ENCODE measurements at places on chromosomes 11 and 22.

GRCh38 chr11:94112206-94112953, 16.3 kb upstream of the PANX1 start:
- no peak for DNase-seq

DNA sequence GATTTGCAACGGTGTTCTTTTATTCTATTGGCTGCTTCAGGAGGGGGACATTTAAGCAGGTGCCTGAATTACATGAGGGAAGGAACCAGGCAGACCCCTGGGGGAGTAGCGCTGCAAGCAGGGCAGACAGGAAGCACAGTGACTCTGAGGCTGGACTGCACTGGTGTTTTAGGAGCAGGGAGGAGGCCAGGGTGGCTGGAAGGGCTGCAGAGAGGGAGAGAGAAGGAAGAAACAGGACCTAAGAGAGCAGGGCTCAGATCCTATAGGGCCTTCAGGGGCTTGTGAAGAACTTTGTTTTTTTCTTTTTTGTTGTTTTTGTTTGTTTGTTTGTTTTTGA, 62.5 kb upstream of the SORL1-AS1 start:
- no peak for DNase-seq

GRCh38 chr11:1479678-1480118, 6.9 kb downstream of the MOB2 start:
- no peak for DNase-seq

- DNase-seq = no peak
Observed at GRCh38 chr22:46159777-46160176, 9.5 kb downstream of the PPARA start.

DNA sequence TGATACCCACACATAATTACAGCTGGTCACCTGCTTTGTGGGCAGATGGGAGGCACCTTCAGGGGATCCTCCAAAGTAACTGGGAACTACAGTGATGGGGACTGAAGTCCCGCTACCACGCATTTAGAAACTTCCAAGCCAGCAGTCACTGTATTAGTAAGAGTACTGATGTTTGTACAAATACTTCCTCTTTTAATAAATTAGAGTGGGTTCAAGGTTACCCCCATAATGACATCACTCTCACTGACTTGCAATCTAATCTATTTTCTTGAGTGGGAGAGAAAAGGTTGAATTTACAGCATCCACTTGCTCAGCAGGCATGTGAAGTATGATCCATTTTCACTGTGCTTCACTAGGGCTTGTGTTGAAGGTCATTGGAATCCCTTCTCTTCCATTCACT, 72.1 kb upstream of the TIMP3 start:
- DNase-seq = no peak

GRCh38 chr11:31337806-31338205, 31.7 kb downstream of the DCDC1 start:
- no peak for DNase-seq

- DNase-seq = no peak
Observed at GRCh38 chr11:971092-971690, 45.5 kb downstream of the AP2A2 start.

GRCh38 chr11:65776196-65776595, 4.6 kb downstream of the AP5B1 start:
- DNase-seq = no peak

GRCh38 chr22:48368975-48369525, 1458.6 kb downstream of the BRD1 start:
- no peak for DNase-seq

- DNase-seq = no peak
Observed at GRCh38 chr11:77089004-77089545, 13.6 kb upstream of the OMP start.

GRCh38 chr11:91308069-91308468, 916.5 kb upstream of the FAT3 start:
- DNase-seq = no peak

- DNase-seq = no peak
Observed at GRCh38 chr11:72758304-72758689, 6.1 kb upstream of the ARAP1 start.

- DNase-seq = no peak
Observed at GRCh38 chr22:40679964-40680818, 907 bp downstream of the MCHR1 start.

DNA sequence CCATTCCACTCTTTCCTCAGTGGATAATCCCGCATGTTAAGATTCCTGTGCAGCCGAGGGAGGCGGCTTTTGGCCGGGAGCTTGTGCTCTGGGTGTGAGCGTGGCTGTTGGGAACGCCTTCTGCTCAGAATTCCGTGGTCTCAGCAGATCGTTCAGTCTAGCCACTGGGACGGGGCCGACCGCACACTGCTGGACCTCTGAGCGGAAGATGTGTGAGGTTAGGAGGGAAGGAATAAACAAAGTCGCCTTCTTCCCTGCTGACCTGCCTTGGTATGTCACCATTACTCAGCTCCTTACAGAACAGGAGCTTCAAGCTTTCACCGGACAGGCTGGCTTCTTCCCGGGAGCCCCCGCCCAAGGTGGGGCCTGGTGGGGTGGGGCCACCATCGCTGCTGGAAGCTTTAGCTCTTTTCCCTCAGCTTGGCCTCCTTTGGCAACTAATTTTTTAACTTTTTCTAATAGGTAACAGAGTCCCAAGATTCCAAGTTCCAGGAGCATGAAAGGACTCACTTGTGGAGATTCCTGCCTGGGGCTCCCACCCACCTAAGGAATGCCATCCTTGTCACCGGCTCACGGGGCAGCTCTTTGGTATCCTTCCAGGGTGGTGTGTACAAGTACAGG, 22.5 kb upstream of the SEPTIN5 start:
- no peak for DNase-seq

GRCh38 chr11:65110354-65110861, 1.3 kb upstream of the TM7SF2 start:
- DNase-seq = peak; percentile 97

GRCh38 chr22:22893077-22893805, 5.6 kb downstream of the IGLL5 start:
- no peak for DNase-seq

GRCh38 chr11:103744496-103745153, 291.8 kb upstream of the DDI1 start:
- DNase-seq = no peak

DNA sequence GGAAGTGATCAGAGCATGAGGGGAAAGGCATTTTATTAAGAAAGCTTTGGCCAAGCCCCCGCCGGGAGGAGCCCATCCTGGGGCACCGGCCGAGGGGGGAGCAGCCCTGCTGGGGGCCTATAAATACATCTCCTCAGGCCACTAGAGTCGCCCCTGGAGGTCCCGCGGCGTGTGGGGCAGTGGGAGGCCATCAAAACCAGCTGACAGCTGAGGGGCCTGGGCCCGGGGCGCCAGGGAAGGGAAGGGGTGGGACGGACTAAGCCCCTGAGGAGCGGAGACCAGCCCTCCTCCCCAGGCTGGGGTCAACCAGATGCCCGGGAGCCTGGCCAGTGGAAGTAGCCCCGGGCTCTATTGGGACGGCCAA, 13.1 kb downstream of the SCARF2 start:
- DNase-seq = no peak

DNA sequence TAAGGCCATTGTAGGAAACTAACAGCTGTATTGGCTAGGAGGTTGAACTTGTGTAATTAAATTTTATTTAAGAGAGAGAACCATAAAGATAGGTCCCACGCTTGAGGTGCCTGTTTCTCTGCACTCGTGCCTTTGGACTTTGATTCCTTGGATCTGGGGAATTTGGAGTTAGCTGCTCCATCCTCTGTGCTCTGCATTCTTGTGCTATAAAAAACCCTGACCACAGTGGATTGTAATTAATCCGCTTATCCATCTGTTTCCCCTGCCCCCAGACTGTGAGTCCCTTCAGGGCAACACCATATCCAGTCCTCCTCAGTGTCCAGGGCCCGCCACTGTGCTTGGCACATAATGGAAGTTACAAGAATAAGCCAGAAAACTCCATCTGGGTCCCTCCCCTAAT, 169.8 kb downstream of the SPON1 start:
- no peak for DNase-seq

- no peak for DNase-seq
Observed at GRCh38 chr11:131121426-131122333, 205.4 kb upstream of the SNX19 start.

GRCh38 chr11:118436639-118437207, 431 bp downstream of the KMT2A start:
- no peak for DNase-seq

- DNase-seq = no peak
Observed at GRCh38 chr22:28994522-28994921, 67.1 kb downstream of the C22orf31 start.

- peak; percentile 57 for DNase-seq
Observed at GRCh38 chr11:61488651-61489291, 19.8 kb upstream of the LRRC10B start.

GRCh38 chr11:100686476-100687053, 523 bp upstream of the ARHGAP42 start:
- no peak for DNase-seq

GRCh38 chr11:8231979-8232378, 31.7 kb downstream of the LMO1 start:
- no peak for DNase-seq

GRCh38 chr22:36762687-36763260, 13.1 kb downstream of the IFT27 start:
- DNase-seq = no peak

DNA sequence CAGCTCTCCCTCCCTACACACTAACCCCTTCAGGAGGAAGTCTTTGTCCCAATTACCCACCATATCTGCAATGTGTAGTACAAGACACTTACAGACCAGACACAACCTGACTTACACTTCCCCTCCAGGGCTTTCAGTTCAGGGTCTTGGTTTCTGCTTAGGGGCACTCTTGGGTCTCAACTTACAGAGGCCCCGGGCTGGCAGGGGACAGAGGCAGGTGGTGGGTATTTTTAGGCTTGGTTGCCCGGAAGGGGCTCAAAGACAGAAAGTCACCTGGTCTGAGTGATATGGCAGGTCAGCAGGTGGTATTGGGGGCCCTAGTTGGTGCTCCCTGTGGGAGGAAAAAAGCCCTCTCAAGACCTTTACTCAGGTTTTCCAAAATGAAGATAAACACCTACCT, 3.4 kb upstream of the TMEM184B start:
- DNase-seq = no peak

DNA sequence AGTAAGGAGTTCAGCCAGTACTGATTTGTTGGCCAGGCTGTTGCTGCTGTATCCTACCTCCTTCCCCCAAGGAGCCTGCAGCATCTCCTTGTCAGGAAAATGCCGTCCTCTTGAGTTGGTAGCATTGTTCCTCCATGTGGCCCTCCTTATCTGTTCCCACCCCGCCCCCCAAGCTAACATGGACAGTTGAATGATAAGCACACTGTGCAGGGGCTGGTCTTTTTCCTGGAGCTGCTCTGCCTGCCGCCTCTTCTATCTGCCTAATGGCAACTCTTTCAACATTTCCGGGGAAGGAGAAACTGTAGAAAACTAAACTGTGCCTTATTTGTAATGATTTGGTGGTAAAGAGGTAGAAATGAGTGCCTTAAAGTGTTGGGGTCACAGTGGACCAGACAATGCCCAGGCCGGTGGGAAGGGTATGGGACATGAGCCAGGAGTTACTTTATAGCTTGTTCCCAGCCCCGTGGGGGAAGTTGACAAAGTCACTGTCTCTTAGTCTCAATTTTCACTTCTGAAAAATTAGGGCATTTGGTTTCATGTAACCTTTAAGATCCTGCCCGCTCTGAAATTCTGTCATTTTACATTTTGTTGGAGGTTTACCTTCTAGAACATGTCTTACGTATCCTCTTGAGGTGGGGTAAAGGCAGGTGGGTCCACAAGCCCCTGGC, 4.5 kb downstream of the FAM118A start:
- DNase-seq = peak; percentile 77

- DNase-seq = no peak
Observed at GRCh38 chr11:60252213-60253108, 9.5 kb upstream of the MS4A4E start.

DNA sequence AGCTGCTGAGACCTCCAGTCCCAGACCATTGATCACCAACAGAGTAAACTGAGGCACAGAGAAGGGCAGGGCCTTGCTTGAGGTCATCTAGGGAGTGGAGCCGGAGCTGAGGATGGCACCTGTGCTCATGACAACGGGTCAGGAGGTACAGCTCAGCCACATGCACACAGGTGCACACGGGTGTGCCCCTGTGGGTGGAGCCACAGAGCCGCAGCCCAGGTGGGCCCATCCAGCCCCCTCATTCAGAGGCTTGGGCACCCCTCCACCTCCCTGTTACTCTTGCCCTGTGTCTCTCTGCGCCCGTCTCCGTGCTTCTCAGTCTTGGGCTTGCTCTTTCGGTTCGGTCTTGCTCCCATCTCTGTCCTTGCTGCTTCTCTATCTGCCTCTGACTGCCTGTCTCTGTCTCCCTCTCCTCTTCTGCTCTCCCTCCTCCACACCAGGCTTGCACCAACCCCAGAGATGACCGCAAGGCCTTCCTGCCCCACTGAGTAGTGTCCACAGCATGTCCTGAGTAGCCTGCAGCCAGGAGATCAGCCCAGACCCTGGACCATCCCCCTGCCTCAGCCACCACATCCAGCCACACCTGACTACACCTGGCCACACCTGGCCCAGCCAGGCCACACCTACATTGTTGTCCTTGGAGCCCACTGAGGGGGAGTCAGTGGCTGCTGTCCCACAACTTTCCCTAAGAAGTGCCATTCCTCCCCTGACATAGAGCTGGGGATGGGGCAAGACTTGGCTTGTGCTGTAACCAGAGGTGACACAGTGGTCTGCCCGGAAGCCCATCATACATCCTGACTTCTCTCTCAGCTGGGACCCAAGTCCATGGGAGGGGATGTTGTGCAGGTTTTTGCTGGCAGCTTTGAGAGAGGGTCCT, 39.3 kb upstream of the CRYBB3 start:
- DNase-seq = no peak

GRCh38 chr11:73152861-73153483, 10.9 kb upstream of the FCHSD2 start:
- DNase-seq = no peak

DNA sequence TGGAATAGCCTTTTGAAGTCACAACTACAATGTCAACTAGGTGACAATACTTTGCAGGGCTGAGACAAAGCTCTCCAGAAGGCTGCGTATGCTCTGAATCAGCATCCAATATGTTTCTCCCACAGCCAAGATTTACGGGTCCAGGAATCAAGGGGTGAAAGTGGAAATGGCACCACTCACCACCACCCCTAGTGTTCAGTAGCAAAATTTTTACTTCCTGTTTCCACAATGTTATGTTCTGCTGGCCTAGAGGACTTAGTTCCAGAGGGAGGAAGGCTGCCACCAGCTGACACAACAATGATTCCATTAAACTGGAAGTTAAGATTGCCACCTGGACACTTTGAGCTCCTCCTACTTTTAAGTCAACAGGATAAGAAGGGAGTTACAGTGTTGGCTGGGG, 68.5 kb upstream of the MPEG1 start:
- DNase-seq = no peak

GRCh38 chr11:16012125-16012751, 344.1 kb downstream of the SOX6 start:
- no peak for DNase-seq

GRCh38 chr11:96006037-96006436, 82.1 kb upstream of the MTMR2 start:
- no peak for DNase-seq

- no peak for DNase-seq
Observed at GRCh38 chr11:24872186-24872585, 375.3 kb downstream of the LUZP2 start.
